Immature natural killer cell (primary cell): ENCODE measurements at places on chromosomes 13 and 19. TPM values are rescaled to one million over a fixed set of nuclear protein-coding genes. Genes with fewer than 3 reads are reported as not detected.

DNA sequence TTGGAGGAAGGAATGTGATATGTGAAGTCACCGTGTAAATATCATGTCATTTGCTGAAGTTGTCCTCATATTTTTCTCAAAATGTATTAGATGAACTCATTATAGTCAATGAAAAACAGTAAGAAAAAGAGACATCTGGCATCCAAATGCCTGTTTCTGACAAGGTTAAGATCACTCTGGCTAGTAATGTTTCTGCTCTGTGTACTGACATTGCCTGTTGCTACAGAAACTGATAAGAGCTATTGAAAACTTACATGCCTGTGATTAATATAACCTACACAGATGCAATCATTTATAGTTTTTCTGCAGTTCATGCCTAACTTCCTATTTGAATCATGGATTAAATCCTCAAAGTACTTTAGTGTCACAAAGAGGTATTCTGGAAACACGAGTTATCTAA is 249.8 kb downstream of the NBEA start:
- no peak overlapping the region for H3K4me3 ChIP-seq
- H3K27ac ChIP-seq, result no peak overlapping the region
- H3K4me1 ChIP-seq, result no peaks in the 10 kb centered on the region
- no peaks in the 10 kb centered on the region for H3K36me3 ChIP-seq
- H3K27me3 ChIP-seq, result no peaks in the 10 kb centered on the region

- H3K4me3 ChIP-seq, result no peak overlapping the region
- H3K27me3 ChIP-seq, result peaks cover 2% of the 10 kb centered on the region
- no peak overlapping the region for H3K27ac ChIP-seq
- no peaks in the 10 kb centered on the region for H3K4me1 ChIP-seq
- H3K36me3 ChIP-seq, result peaks cover 40% of the 10 kb centered on the region
These were observed 14.2 kb downstream of the ZNF473 start for GRCh38 chr19:50039968-50040367.

Gene SMIM44
- not detected for polyA plus RNA-seq

Gene SAFB
- 29.6 TPM for polyA plus RNA-seq

GRCh38 chr19:29815231-29815630 is 3.4 kb downstream of the CCNE1 start:
- H3K27ac ChIP-seq, result no peak overlapping the region
- H3K27me3 ChIP-seq, result peaks cover 9% of the 10 kb centered on the region
- H3K4me1 ChIP-seq, result peaks cover 20% of the 10 kb centered on the region
- H3K4me3 ChIP-seq, result no peak overlapping the region

DNA sequence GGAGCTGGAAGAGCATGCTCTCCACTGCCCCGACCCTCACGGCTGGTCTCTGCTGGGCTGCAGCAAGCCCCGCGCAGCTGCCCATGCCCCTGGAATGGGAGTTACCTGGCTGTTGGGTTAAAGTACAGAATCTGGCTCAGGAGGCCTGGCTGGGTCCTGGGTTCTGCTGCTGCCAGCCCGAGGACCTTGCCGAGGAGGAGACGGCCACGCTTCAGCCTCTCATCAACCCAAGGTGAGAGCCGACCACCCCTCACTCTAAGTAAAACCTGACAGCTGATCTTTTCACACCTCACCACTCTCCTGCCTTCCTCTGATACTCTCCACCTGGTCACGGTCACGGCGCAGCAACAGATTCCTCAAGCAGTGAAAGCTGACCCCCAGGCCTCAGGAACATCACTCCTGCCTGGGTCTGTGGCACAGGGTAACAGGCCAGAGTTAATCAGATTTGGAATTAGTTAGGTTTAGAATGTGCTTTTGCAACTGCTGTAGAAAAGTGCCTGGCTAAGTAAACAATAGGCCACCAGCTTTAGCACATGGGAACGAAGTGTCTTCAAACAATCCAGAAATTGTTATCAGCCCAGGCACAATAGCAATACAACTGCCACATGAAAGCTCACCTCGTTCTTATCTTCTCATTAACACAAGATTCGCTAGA is 20.5 kb downstream of the RAB20 start:
- H3K4me3 ChIP-seq, result no peak overlapping the region
- peaks cover 2% of the 10 kb centered on the region for H3K27me3 ChIP-seq
- no peak overlapping the region for H3K27ac ChIP-seq
- no peaks in the 10 kb centered on the region for H3K36me3 ChIP-seq
- no peak for DNase-seq

Gene MCF2L
- polyA plus RNA-seq, result not detected

- DNase-seq, result no peak
- peaks cover 19% of the 10 kb centered on the region for H3K36me3 ChIP-seq
- H3K27ac ChIP-seq, result no peak overlapping the region
These were observed 18.2 kb downstream of the CARS2 start for GRCh38 chr13:110687736-110688135.

- H3K27ac ChIP-seq, result no peak overlapping the region
- no peaks in the 10 kb centered on the region for H3K4me1 ChIP-seq
- no peak for DNase-seq
- H3K27me3 ChIP-seq, result no peaks in the 10 kb centered on the region
These were observed 356.8 kb downstream of the RFC3 start for GRCh38 chr13:34174671-34175145.

Gene EDNRB
- polyA plus RNA-seq, result not detected

Gene GPR12
- polyA plus RNA-seq, result not detected

- H3K27me3 ChIP-seq, result no peaks in the 10 kb centered on the region
- DNase-seq, result no peak
- no peak overlapping the region for H3K4me3 ChIP-seq
- H3K4me1 ChIP-seq, result peaks cover 2% of the 10 kb centered on the region
- H3K27ac ChIP-seq, result no peak overlapping the region
These were observed 21.2 kb upstream of the MYDGF start for GRCh38 chr19:4691373-4691772.

DNA sequence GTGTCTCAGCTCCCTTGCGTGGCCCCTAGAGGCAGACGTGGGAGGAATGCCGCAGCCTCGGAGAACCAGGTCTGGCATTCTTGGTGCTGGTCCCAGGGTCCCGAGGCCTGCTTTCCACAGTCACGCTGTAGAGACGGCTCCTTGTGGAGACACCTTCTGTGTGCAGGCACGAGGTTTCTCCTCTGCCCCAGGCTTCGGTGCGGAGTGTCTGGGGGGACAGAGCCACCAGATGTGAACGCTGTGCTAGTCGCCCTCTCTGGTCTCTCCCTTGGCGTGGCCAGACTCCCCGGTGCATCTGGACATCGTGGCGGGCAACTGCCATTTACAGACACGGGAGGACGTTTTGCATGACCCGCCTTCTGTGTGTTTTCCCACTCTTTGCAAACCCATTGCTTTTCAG is 7.5 kb upstream of the TMEM255B start:
- peaks cover 3% of the 10 kb centered on the region for H3K27me3 ChIP-seq
- H3K4me1 ChIP-seq, result no peaks in the 10 kb centered on the region
- DNase-seq, result no peak
- no peaks in the 10 kb centered on the region for H3K36me3 ChIP-seq
- no peak overlapping the region for H3K27ac ChIP-seq
- H3K4me3 ChIP-seq, result no peak overlapping the region

- no peaks in the 10 kb centered on the region for H3K36me3 ChIP-seq
- H3K27ac ChIP-seq, result no peak within 1 kb of the TSS
- H3K4me1 ChIP-seq, result no peaks in the 10 kb centered on the region
- no peak within 1 kb of the TSS for H3K4me3 ChIP-seq
- no peak for DNase-seq
These were observed at the start of gene ITGBL1 for GRCh38 chr13:101452519-101453485. Gene ITGBL1 (plus strand): TSS chr13:101452675. CDS start chr13:101452834, 159 bp downstream.

Gene ZNF763
- 0.91 TPM for polyA plus RNA-seq

Gene C19orf85
- not detected for polyA plus RNA-seq
